ENCODE measurements at places on chromosomes 12 and 14. TPM values are rescaled to one million over a fixed set of nuclear protein-coding genes. Genes with fewer than 3 reads are reported as not detected.

GPR137C gene
- total RNA-seq = 0.40 TPM

KERA gene
- total RNA-seq = not detected

CLEC6A gene
- total RNA-seq = 0.29 TPM

RASSF9 gene
- total RNA-seq = 0.11 TPM

ATP6V1D gene
- 251 TPM for total RNA-seq

ANO4 gene
- total RNA-seq = 30.6 TPM

CCDC38 gene
- 0.16 TPM for total RNA-seq

OAS1 gene
- total RNA-seq = 3.6 TPM

RNU4-1 gene
- not detected for total RNA-seq

PRB2 gene
- not detected for total RNA-seq

TMCC3 gene
- 3.1 TPM for total RNA-seq
